ENCODE measurements at places on chromosomes 1 and 21. TPM values are rescaled to one million over a fixed set of nuclear protein-coding genes. Genes with fewer than 3 reads are reported as not detected.

GRCh38 chr1:155324037-155324716 lies 3.5 kb downstream of the RUSC1 start:
- peak; percentile 71 for DNase-seq

- DNase-seq: no peak
Measured at GRCh38 chr1:216005916-216006315, 417.3 kb downstream of the USH2A start.

GRCh38 chr1:175797576-175797975 lies 54.2 kb upstream of the TNR start:
- DNase-seq: no peak

GRCh38 chr1:226479474-226479873 lies 69.1 kb upstream of the STUM start:
- no peak for DNase-seq

DNA sequence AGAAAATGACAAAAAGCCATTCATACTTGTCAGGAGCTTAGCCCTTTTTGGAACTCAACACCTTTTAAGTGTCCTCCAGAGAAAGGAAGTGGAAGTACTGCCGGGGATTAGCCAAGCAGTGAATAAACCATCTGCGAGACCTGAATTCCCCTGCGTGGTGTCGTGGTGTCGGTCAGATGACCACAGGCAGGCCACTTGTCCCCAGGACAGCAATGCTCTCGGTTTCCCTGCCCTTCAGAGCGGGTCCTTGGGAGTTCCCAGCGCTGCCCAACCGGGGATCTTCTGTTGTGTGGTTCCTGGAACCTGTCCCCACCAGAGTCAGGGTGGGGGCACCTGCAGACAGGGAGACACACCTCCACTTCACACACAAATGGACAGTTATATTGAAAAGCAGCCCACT lies 9.2 kb downstream of the GPR157 start:
- no peak for DNase-seq

DNA sequence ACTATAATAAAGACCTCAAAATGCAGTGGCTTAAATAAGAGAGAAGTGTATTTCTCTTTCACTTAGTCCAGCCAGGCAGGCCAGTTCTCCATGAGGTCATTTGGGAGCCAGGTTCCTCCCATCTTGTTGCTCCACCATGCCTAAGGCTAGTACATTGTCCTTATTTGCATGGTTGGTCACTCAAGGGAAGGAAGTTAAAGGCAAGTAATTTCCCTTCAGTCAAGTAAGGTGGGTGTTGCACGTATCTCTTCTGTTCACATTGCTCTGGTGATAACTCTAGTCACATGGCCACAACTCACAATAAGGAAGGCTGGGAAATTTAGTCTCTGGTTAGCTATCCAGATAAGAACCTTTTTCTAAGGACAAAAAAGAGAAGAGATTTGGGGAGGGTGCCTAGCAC lies 27.2 kb upstream of the TADA1 start:
- DNase-seq: no peak

- DNase-seq: no peak
Measured at GRCh38 chr1:169346036-169346589, 21.5 kb downstream of the NME7 start.

GRCh38 chr1:154546264-154547063 lies 12.0 kb downstream of the UBE2Q1 start:
- peak; percentile 11 for DNase-seq

GRCh38 chr1:204420039-204421004 lies 8.7 kb upstream of the PPP1R15B start:
- DNase-seq: no peak

DNA sequence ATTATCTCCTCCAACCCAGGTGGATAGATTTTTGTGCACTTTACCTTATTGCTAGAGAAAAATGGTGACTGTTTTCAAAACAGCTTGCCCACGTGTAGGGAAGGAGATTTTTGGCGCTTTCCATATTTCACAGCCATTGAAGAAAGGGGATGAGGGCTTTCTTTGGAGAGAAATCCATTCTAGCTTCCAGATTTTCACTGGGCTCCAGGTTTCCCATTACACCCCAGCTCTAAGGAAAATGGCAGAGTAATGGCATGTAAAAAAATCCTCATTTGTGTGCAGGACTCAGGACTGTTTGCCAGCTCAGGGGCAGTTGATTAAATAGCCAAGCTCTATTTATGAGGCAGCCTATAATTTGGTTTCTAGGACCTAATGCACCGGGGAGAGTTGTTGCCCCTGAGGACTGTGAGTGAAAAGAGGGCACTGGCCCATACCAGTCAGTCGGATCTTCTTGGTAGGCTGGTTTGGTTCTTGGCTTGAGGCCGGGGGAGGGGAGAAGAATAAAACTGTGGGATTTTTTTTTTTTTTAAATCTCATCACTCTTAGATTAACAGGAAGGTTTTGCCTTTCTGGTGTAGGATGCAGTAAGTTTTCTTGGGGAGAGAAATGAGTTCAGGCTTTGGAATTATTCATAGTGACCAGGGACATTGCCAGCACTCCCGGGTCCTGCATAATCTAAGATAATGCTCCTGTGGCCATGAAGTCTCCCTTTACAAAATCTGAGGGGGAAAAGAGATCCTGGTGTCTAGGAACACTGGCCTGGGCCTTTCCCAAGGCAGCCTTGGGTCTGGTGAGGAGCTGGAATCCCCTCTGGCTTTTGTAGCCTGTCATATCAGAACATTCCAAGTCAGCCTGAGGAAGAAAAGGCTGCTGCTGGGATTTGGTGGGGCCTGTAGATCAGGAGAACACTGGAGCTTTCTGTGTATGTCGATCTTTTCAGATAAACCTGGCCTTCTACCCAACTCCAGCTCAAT lies 1.9 kb upstream of the ARID1A start:
- no peak for DNase-seq

GRCh38 chr1:92804721-92805201 lies 19.9 kb upstream of the EVI5 start:
- DNase-seq: no peak

DNA sequence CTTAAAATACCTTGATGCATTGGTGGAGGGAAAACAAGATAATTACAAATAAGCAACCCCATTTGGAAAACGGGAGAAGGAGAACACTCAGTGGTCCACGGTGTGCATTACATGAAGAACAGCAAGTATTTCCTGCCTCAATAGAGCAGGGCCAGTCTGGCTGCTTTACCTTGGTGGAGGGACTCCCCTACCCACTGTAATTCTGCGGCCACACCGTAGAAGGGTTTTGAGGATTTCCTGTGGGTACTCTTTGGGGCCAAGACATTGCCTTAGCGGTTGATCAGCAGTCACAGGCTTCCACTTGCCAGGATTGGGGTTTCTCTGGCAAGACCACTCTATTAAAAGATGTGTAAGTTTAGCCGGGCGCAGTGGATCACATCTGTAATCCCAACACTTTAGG lies 16.3 kb upstream of the TMEM54 start:
- DNase-seq: no peak

DNA sequence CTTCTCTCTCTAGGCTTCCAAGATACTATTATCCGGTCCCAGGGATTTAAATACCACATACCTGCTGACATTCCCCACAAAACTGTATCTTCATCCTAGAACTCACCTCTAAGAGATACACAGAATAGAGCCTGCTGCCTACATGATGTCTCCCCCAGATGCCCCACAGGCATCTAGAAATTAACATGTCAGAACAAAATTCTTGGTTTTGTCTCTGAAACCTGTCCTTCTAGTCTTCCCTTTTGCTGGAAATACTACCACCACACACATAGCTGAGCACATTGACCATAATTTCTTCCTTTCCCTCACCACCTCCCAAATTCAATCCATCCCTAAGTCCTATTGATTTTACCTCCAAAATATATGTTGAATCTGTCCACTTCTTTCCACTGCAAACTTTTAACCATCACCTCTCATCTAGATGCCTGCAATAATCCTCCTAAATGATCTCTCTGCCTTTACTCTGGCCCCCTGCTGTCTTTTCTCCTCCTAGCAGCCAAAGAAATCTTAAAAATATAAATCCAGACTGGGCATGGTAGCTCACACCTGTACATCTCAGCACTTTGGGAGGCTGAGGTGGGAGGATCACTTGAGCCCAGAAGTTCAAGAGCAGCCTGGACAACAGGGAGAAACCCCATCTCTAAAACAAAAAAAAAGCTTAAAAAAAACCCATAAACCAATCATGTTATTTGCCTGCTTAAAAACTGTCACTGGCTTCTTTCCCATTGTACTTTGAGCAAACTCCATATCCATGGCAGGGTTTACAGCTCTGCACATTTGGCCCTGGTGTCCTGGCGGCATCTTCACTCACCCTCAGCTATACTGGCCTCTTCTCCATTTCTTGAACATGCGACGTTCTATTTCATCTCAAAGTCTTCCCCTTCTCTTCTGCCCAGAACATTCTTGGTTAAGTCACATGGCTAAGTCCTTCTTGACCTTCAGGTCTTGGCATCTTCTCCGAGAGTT lies 6.2 kb upstream of the FAM76A start:
- DNase-seq: no peak

DNA sequence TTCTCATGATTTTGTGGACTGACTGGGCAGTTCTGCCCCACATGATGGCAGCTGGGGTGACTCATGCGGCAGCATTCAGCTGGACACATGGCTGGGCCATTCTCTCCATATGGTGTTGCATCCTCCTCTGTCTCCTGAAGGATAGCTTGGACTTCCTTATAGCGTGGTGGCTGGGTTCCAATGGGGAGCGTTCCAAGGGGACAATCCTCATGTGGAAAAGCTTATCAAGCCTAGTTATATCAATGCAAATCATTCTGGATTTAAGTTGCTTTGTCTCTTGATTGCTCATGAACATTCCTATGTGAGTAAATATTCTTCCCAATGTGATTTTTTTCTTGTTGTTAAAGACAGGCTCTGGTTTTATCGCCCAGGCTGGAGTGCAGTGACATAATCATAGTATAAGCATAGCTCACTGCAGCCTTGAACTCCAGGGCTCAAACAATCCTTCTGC lies 13.2 kb upstream of the SLC2A1 start:
- DNase-seq: no peak

- no peak for DNase-seq
Measured at GRCh38 chr1:167476061-167476460, 42.3 kb downstream of the CD247 start.

DNA sequence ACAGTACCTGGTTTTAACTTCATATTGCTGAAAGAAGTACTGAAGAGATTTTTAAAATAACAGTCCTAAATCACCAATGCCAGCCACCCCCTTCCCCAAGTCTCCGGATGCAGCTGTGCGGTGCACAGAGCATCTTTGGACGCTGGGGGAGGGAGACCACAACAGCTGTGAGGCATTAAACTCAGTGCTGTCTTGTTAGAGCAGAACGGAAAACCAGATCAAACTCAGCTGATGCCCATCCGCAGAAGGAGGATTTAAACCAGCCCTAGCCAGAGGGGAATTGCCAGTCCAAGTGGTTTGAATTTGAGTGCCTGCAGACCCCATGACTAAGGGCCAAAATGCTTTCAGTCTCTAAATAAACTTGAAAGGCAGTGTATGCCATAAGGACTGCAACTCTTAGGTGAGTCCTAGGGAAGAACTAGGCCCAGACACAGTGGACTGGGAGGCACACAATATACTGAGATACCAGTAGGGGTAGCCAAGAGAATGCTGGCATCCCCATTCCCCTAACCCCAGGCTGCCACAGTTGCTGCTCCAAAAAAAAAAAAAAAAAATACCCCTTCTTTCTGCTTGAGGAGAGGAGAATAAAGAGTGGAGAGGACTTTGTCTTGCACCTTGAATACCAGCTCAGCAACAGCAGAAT lies 576.2 kb downstream of the NEGR1 start:
- no peak for DNase-seq

DNA sequence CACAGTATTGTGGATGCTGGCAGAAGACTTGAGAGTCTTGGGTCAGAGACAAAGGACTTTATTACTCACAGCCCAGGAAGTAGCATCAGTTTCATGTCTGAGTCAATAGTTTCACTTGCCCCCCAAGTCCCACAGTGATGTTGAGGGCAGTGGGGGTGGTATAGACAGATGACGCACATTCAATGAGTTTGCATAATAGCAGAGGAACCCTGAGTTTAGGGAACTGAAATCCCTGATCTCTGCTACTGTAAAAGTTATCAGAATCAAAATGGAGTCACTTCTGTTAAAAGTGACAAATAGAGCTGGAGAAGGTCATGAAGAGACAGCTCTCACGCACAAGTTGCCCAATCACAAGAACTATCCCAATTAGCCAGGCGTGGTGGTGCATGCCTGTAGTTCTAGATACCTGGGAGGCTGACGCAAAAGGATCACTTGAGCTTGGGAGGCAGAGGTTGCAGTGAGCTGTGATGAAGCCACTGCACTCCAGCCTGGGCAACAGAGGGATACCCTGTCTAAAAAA lies 11.5 kb upstream of the HCRTR1 start:
- no peak for DNase-seq

GRCh38 chr1:203036135-203036534 lies 9.8 kb downstream of the PPFIA4 start:
- no peak for DNase-seq

DNA sequence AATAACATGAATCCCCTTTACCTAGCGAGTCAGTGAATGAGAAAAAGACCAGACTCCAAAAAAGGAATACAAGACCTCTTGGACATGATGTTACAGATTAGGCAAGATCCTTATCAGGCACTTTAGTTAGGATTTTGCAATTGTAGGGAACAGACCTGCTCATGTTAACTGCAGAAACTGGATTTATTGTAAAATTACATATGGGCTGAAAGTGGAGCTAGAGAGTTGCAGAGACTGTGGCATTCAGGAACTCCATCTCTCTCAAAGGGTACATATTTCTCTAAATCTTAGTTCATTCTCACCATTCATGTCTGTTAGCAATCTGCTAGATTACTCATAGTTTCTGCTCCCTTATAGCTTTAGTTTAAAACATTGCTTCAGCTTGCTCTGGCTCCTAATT lies 142.2 kb downstream of the PAPPA2 start:
- no peak for DNase-seq

- DNase-seq: no peak
Measured at GRCh38 chr1:44259090-44259489, 45.8 kb downstream of the DMAP1 start.

DNA sequence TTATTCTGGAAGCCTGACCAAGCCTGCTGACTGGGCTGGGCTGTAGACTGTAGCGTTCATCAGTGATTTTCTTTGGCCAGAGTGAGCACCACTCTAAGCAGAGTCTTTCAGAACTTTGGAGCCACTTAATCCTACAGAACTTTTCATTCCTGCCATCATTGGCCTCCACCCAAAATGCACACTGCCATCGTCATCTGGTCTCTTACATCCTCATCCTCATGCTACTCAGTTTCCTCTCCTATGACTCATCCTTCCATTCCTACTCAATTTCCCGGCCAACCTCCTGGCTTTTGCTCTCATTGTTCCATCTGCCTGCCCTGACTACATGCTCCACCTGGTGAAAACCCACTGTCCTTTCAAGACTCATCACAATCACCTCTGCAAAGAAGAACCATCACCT lies 233.8 kb upstream of the USP25 start:
- no peak for DNase-seq

- no peak for DNase-seq
Measured at GRCh38 chr1:180175291-180175690, 20.6 kb downstream of the QSOX1 start.

The CYB5RL gene
- 8.3 TPM for total RNA-seq

The C8A gene
- total RNA-seq: not detected

The LDLRAP1 gene
- total RNA-seq: 224 TPM

The KCNA3 gene
- 125 TPM for total RNA-seq

The TXLNA gene
- 43.8 TPM for total RNA-seq

The CLEC20A gene
- not detected for total RNA-seq

The ANGPTL3 gene
- total RNA-seq: not detected

The FCMR gene
- total RNA-seq: 453 TPM

The FAM110D gene
- not detected for total RNA-seq

The CNIH3 gene
- 2.3 TPM for total RNA-seq

The CD1D gene
- 0.22 TPM for total RNA-seq

The GALE gene
- total RNA-seq: 12.6 TPM

The HSPA6 gene
- not detected for total RNA-seq

The FMO5 gene
- total RNA-seq: 0.96 TPM

The TIE1 gene
- total RNA-seq: 0.35 TPM

The NBPF20 gene
- 3.9 TPM for total RNA-seq

Measured in T-cell (primary cell).